ENCODE measurements at places on chromosomes 11 and 22.

- no peak for DNase-seq
These were observed 26.0 kb downstream of the CACNA1I start for GRCh38 chr22:39596601-39597000.

- DNase-seq: no peak
These were observed 9.0 kb downstream of the RNF121 start for GRCh38 chr11:71937826-71938225.

DNA sequence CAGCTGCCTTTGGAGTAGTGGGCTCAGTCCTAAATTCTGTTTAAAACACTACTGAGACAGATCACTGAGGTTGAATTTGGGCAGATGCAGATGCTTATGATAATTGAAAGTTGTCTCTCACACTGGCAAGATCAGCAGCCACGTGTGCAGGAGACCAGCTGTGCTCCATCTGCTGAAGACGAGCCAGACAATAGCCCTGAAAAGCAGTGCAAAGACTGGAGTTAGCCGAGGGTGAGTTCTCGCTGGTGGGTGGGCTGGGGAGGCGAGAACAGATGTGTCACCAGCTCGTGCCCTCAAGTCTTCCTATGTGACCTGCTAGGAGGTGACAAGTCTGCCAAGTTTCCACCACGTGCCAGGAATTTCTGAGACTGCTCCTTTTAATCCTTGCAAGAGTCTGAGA is 661.3 kb upstream of the B3GAT1 start:
- no peak for DNase-seq

DNA sequence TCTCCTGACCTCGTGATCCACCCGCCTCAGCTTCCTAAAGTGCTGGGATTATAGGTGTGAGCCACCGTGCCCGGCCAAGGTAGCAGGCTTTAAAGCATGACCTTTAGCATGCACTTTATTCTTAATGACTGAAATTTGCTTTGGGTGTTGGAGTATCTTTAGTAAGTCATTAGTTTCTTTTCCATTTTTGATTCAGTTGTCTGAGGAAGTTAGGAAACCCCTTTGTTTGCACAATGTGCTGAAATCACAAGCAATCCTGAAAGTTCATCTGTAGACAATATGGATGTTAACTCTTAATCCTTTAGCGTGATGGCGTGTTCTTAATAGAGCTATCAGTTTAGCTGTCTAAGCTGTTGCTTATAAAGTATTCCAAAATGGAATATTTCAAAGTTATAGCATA is 16.8 kb downstream of the SDHD start:
- no peak for DNase-seq

DNA sequence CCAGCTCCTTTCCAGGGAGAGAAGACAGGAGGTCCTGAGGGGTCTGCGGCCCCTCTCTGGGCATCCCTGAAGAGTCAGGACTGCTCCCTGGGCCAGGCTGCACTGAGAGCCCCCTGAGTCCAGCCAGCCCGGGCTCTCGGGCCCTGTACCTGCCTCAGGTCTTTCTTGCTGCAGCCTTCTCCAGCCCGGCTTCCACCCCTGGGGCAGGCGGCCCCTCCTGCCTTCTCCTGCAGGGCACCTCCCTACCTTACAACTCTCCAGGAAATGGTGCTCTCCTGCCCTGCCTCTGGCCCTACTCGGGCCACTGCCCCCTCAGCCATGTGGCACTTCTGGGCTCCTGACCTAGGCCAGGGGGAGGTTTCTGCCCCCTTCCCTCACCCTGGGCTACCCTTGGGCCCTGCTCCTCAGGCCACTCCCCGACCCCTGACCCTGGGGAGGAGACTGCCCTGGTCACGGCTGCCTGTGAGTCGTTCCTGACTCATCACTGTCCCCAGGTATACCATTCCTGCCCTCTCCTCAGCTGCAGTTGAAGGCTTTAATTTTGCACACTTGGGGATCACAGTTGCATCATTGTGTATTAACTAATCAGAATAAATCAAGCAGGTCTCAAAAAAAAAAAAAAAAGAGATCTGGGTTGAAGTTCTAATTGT is 251.1 kb downstream of the NXPE2 start:
- no peak for DNase-seq

- no peak for DNase-seq
These were observed 8.0 kb upstream of the SLC43A3 start for GRCh38 chr11:57434640-57435546.

GRCh38 chr11:6402561-6402981 is 12.3 kb downstream of the SMPD1 start:
- DNase-seq: peak; percentile 93
